GM12878 (cell line): ENCODE measurements at places on chromosomes 5 and 9.
A peak's percentile ranks its signal among the peaks of the same experiment; 100 is the strongest.

DNA sequence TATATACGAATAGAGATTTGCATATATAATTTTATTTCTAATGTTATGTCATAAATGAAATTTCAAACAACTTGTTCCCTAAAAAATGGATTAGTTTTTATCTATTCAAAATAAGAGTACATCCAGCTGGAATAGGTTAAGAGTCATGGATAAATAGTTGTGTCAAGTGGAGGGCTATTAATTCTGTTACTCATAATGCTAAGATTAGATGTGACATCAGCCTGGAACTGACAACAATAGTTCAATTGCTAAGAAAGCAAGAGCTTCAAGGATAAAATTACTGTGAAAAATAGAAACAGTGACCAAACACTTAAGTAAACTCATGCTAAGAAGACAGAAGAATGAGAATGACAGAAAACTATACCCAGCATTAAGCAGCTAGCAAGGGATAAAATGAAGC is 92.2 kb upstream of the CDH9 start:
- no peak for DNase-seq

DNA sequence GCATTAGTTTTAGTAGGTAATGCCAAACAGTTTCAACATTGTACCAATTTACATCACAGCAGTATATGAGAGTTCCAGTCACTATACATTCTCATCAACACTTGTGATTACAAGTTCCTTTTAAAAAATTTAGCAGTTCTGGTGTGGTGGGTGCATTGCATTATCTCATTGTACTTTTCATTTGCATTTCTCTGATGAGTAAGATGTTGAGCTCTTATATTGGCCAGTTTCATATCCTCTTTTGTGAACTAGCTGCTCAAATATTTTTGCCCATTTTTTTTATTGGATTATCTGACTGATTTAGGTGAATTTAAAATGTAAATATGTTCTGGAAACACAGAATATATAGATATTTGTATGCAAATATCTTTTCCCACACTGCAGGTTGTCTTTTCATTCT is 160.9 kb upstream of the NR3C1 start:
- DNase-seq = peak; percentile 58

GRCh38 chr5:87872986-87873385 is 395.7 kb downstream of the TMEM161B start:
- DNase-seq = no peak

GRCh38 chr9:119761812-119762211 is 392.6 kb upstream of the BRINP1 start:
- no peak for DNase-seq

DNA sequence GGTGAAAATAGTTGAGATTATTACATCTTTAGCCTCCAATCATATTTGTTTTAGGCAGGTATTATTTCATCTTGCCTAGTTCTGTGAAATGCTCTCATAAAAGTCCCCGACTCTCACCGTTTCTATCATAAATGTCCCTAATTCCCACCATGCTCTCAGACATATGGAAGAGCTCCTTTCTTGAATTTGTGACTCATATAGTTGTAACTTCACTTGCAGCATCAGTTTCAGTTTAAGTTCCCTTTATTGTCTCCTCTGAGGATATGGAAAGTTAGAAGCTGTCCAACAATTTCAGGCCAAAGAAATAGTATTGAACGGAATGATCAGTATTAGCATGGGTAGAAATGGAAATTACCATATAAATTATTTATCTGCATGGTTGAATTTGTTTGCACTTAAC is 187.5 kb upstream of the NR4A3 start:
- DNase-seq = no peak

DNA sequence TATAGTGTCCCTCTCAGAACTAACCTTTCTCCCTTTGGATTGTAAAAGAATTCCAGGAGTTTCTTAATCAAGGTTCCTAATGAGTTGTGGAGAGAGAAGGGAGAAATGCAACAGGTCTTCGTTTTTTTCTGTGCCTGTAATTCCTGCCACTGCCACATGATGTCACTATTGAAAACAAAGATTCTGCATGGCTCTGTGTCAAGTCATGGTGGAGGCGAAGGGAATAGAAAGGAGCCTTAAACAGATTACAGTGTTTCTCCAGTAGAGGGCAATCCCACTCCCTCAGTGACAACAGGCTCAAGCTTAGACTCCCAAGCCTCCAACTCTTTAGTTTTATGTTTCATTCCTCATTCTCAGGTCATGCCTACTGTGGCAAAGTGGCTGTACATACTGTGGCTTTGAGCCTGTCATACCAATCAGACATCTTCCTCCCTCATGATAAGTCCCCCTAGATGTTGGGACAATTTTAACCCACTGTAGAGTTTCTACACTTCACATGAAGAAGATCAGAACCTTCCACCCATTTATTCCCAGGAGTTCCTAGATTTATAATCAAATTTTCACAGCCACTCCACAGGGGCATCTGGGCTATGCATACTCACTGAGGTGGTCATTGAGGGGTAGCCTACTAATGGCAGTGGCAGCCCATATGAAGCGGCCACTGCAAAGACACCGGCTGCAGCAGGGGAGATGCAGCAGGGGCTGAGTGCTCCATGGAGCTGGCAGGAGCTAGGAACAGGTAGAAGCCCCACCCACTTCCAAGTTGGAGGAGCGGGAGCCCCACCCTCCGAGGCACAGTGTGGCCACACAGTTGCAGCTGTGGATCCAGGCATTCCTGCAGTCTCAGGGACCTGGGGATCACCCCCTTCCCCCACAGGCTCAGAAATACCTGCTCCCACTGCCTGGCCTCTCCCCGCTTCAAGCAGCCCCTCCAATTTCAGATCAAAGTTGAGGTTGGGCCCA is 97.4 kb upstream of the TRIM32 start:
- DNase-seq = no peak

DNA sequence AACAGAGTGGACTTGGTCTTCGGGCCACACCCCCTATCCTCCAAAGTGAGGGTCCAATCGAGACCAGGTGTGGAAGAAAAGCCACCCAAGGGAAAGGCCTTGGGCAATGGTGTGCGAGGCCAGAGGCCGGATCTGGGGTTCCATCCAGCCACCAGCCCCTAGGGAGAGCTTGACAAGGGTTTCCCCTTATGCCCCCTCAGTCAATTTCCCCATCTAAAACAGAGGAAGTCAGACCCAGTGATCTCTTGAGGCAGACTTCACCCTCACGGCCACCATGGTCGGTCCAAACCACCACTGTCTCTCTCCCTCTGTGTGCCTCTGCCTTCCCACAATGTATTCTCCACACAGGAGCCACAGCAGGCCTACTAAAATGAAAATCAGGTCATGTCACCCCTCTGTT is 82.9 kb downstream of the C5orf15 start:
- DNase-seq = no peak

DNA sequence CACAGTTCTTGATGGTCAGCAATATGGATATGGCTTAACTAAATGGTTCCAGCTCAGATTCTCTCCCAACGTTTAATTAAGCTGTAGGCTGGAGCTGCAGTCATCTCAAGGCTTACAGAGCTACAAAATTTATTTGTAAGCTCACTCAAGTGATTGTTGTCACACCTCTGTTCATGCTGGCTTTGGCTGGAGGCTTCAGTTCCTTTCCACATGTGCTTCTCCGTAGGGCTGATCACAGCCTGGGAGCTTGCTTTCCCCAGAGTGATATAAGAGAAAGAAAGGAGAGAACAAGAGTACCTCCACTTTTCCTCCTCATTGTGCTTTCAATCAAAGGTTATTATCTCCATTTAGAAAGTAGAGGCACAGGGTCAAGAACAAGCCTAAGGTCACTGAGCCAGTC is 182.7 kb upstream of the KCNN2 start:
- no peak for DNase-seq

DNA sequence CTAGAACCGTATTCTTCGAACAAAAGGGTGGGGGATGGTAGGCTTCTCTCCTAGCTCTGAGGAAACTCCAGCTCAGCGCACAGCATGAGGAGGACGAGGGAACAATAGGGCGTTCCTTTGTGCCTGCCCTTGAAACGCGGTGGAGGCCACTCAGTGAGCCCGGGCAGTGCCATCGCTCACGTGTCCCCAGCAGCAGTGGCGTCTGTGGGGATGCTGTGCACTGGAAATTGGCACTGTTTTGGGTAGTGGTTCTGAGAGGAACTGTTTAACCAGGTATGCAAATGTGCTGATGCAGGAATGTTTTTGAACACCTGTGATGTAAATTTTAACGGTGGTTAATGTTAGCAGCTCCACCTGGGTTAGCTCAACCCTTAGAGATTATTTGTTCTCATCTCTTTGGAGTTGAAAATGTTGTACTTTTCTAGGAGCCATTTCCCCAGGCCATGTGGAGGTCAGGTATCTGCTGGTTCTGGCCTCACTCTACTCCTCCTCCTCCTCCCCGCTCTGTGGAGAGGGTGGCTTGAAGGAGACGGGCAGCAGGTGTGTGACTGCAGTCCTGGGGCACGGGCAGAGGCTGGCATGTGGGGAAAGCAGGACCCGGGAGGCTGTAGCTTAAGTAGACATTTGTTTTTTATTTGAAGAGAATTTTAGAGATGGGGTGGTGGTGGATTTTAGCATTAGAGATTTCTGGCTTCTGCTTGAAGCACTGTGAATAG is 48.3 kb downstream of the EHMT1 start:
- DNase-seq = no peak

DNA sequence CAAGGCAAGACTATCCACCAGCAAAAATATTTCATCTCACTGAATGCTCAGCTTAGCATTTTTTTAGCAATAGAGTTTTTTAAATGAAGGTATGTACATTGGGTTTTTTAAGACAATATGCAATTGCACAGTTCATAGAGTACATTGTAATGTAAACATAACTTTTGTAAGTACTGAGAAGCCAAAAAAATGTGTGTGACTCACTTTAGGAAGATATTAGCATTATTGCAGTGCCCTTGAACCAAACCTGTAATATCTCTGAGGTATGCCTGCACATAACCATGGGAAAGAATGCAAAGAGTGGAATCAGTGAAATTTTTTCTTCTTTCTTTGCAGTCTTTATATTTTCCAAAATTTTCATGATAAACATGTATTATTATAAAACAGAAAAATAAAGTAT is 1533.3 kb upstream of the WWC1 start:
- DNase-seq = no peak

- no peak for DNase-seq
These were observed 1.1 kb downstream of the FAT2 start for GRCh38 chr5:151589878-151590570.

GRCh38 chr5:97019435-97020117 is 83.7 kb downstream of the LNPEP start:
- no peak for DNase-seq

GRCh38 chr9:37943345-37944265 is 39.7 kb upstream of the SLC25A51 start:
- no peak for DNase-seq

- DNase-seq = no peak
These were observed 31.7 kb downstream of the PRRX2 start for GRCh38 chr9:129696944-129697655.

DNA sequence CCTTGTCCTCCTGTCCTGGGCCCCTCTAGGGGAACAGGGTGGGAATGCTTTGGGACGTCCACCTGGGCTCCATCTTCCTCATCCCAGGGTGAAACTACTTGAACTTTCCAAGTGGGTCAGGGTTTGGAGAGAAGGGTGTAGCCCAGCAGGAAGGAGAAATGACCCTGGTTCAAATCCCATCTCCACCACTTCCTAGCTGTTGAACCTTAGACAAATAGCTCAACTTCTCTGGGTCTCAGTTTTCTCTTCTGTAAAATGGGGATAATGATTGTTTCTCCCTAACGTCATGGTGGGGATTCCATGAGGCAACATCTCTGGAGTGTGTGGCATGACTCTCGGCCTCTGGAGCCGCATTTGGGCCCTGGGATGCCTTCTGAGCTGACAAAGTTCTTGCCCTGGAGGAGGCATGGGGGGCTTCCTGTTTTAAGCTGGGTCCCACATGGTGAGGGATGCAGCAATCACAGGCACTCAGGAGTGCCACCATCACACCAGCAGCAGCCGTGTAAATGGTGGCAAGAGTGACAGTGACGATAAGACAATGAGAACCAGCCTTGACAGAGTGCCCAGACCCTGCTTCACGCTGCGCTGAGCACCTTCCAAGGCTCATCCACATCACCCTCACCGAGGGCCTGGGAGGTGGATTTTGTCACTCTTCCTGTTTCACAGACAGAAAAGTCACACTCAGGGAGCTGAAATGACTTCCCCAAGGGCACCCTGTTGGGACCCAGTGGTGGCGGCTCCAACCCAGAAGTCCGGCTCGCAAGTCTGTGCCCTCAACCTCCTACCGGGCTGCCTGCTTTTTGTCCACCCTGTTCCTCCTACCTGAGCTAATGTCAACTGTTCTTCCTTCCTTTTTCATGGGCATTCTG is 69.5 kb upstream of the IER5L start:
- DNase-seq = no peak

GRCh38 chr9:95513711-95514110 is 3.1 kb downstream of the PTCH1 start:
- DNase-seq = no peak

- no peak for DNase-seq
These were observed 140.8 kb downstream of the FGF1 start for GRCh38 chr5:142544946-142545649.

GRCh38 chr5:6715758-6716628 is 2.8 kb downstream of the TENT4A start:
- no peak for DNase-seq
